ENCODE measurements at places on chromosomes 4 and X.
A peak's percentile ranks its signal among the peaks of the same experiment; 100 is the strongest.

DNA sequence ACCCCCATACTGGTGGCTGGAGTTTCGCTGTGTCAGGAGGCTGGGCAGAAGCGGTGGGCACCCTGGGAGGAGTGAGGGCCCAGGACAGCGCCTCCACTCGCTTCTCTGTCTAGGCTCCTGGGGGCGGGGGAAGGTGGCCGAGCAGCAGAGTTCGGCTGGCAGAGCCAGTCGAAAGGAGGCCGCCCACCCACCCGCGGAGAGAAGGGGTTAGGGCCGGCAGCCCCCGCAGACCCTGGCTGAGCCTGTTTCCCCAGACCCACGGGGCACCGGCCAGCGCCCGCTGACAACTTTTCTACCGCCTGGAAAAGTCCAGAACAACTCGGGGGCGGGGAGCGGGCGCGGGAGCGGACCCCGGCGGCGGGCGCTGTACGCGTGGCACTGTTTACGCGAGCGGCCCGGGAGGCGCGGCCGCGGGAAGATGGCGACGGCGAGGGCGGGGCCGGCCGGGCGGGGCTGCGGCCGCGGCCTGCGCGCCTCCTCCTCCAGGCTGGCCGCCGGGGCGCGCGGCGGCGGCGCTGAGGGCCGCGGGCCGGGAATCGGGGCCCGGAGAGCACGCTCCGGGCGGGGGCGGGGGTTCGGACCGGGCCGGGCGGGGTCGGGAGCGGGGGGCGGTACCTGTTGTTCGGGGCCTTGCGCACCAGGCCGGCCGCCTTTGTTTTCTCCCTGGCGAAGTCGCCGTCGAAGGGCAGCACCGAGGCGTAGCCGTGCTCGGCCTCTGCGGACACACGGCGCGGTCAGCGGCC, 628 bp downstream of the MXD4 start:
- peak; percentile 44 for DNase-seq

- DNase-seq, result no peak
Measured at GRCh38 chr4:59994118-59994517, 1206.0 kb upstream of the ADGRL3 start.

GRCh38 chr4:96406742-96407141, 566.8 kb downstream of the PDHA2 start:
- no peak for DNase-seq

- no peak for DNase-seq
Measured at GRCh38 chrX:113954297-113954696, 629.6 kb upstream of the HTR2C start.

DNA sequence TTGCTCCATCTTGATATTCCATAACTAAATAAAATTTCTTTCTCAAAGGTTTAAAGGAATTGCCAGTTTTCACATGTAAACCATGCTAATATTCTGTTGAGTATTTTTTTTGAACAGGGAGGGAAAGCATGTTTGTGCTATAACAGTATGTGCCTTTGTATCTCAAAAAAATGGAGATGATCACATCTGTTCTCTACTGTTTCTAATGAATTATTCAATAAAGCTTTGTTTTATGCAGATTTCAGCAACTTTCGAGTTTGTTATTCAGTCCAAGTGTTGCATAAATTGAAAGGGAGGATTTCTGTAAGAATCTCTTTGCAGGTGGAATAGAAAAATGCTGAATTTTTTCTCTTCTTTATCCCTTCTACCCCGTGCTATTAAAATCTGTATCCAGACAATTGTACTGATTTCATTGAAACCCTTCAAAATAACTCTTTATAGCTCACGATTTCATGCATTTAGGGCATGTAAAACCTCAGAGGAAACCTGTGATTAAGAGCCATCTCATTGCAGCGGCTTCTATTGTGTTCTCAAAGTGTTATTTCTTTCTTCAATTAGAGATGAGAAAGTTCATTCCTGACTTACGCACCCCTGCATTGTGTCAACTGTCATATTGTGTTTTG, 42.1 kb downstream of the NEIL3 start:
- no peak for DNase-seq

DNA sequence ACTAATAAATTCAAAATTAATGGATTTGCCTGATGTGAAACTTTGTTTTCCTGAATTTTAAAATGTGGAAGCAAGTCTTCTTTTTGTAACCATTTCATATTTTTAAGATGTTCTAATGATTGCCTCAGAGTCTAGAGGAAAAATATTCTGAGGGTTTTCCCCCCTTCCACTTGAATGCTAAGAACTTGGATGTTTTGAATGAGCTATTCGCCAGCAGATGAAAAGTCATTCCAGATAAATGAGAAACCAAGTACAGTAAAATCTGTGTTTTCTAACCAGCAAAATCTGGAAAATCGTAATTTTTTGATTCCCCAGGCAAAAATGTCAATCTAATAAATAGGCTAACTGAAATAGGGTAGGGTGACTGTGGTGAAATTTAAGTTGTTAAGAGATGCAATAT, 45.6 kb downstream of the SLIT2 start:
- no peak for DNase-seq

GRCh38 chr4:57113870-57114269, 3.7 kb upstream of the IGFBP7 start:
- DNase-seq, result no peak

GRCh38 chrX:155534800-155535199, 76.4 kb upstream of the F8A3 start:
- DNase-seq, result no peak

GRCh38 chr4:10584042-10584441, 100.5 kb downstream of the CLNK start:
- DNase-seq, result no peak

DNA sequence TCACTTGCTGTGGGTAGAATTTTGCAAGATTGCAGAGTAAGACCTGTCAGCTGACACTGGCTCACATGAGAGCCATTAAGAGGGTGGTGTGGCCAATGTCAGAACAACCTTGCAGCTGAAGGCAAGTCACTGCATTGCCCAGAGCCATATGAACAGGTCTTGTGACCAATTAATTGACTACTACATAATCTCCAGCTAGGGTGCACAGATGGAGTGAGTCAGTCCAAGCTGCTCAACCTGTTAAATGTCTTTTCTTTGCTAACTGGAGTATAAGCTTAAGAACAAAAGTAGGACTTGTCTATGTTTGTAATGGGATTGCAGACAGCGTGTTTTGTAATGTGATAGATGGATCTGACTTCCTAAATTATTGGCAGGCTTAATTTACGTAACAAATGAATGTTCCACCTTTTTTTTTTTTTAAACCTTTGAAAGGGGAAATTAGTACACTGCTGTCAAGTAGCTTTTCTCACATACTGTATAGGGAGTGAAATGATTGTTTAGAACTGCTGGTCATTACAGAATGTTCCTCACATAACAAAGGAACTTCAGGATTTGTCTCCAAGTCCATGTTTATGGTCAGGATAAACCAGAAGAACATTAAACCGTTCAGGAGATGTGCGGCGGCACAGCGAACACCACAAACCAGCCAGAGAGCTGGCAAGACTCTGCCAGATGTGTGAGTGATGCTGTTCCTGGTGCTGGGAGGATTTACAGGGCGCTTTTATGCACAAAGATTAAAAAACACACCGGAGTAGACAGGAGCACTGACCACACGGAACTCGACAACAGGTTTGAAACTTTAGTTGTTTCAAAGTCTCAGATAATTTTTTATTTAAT, 37.0 kb downstream of the FNIP2 start:
- no peak for DNase-seq

Data from T-cell (primary cell).